ENCODE measurements at places on chromosomes 5 and 9.

- no peak for DNase-seq
These were observed 73.7 kb downstream of the VPS13A start for GRCh38 chr9:77251050-77251449.

DNA sequence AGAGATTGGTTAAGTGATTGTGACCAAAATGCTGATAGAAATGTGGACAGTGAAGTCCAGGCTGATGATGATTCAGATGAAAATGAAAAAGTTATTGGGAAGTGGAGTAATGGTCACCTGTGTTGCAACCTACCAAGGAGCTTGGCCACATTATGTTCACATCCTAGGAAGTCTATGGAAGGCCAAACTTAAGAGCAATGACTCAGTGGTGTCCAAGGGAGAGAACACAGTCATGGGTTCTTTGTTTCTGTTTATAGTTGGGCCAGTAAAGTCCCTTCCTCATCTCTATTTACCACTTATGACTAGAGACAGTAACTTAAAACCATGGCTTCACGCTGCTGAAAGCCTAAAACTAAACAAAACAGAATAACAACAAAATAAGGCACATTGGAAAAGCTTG lies 555.3 kb upstream of the DAB2 start:
- DNase-seq: no peak

DNA sequence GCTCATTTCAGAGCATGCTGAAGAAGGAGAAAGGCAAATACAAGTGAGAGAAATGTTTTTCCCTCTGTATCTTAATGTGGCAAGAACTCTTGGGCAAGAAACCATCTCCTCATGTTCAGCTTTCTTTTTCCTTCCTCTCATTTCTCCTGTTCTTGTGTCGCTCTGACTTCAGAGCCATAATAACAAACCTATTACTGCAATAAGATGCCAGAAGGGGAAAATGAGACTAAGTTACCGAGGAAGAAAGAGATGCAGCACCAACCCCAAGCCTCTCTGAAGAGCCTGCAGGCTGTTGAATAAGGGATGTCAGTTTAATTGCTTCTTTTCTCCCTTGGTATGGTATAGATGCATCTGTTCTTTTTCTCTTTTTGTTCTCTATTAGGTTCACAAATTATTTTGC lies 170.1 kb upstream of the GLRA1 start:
- DNase-seq: no peak

GRCh38 chr5:178422400-178422775 lies 167.8 kb downstream of the COL23A1 start:
- no peak for DNase-seq

- DNase-seq: no peak
These were observed 25.7 kb downstream of the TRIO start for GRCh38 chr5:14168793-14169262.

DNA sequence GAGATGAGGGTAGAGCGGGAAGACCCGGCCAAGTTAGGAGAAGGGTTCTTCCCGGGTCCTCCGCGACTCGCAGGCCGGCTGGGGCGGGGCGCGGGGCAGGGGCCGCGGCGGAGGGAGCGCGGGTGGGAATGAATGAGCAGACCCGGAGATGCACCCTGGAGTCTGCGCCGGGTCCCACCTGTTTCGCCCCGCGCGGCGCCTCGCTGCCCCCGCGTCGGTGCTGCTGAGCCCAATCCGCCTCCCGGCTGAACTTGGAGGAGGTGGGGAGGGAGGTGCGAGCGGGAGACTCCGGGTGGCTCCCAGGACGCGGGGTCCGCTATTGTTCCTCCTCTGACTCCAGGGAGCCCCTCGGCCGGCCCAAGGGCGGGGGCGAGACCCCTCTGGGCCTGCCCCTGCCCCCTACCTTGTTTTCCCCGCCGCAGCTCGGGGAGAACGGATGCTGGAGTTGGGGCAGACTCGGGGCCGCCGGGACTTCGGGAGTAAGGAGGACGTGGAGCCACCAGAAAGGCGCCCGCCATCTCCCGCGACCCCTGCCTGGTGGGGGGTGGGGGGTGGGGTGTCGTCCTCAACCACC lies 659 bp downstream of the RAI14 start:
- no peak for DNase-seq

GRCh38 chr5:9020996-9021395 lies 524.9 kb downstream of the SEMA5A start:
- DNase-seq: no peak

GRCh38 chr5:12974856-12975255 lies 969.6 kb downstream of the DNAH5 start:
- DNase-seq: no peak

DNA sequence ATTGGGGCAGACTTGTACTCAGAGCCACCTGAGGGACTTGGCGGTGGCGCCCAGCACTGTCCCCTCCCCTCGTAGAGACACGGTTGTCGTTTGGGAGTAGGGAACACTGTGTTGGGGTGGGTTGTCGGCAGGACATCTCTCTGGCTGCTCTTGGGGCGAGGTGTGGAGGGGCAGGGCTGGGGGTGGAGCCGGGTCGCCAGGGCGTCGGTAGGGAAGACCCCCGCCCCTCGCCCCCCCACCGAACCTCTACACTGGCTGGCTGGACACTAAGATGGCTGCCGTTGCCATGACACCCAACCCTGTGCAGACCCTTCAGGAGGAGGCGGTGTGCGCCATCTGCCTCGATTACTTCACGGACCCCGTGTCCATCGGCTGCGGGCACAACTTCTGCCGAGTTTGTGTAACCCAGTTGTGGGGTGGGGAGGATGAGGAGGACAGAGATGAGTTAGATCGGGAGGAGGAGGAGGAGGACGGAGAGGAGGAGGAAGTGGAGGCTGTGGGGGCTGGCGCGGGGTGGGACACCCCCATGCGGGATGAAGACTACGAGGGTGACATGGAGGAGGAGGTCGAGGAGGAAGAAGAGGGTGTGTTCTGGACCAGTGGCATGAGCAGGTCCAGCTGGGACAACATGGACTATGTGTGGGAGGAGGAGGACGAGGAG lies 778 bp downstream of the TRIM41 start:
- DNase-seq: no peak

- DNase-seq: no peak
These were observed 169.6 kb upstream of the GNA14 start for GRCh38 chr9:77817590-77818311.

- DNase-seq: peak; percentile 23
These were observed 78.8 kb downstream of the F2RL2 start for GRCh38 chr5:76544268-76544926.

DNA sequence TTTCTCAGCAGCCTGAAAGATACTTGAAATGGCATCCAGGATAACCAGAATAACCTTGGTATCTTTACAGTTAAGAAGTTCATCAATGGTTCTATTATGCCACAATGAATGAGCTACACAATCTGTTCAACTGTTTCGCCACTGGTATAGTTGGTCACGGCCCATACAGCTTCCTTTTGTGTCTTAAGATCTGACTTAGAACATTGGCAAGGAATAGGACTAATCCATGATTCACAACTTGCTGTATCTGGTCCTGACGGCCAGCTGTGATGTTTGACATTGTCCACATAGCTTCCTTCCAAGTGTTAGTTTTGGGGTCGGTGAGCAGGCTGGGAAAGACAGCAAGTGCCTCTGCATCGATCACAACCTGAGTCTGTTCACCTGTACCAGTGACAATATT lies 113.3 kb upstream of the RAD23B start:
- no peak for DNase-seq

GRCh38 chr5:176778921-176779465 lies 31.4 kb upstream of the UNC5A start:
- DNase-seq: no peak

- no peak for DNase-seq
These were observed 56.8 kb upstream of the PHYKPL start for GRCh38 chr5:178289438-178289837.

All from naive B cell (primary cell).